ENCODE measurements at places on chromosomes 3 and 15.

GRCh38 chr3:72159487-72159886, 374.5 kb upstream of the PROK2 start:
- H3K4me3 ChIP-seq, result no peak overlapping the region
- no peaks in the 10 kb centered on the region for H3K36me3 ChIP-seq
- DNase-seq, result no peak
- H3K27ac ChIP-seq, result no peak overlapping the region

GRCh38 chr3:169596126-169596525, 67.4 kb downstream of the MECOM start:
- H3K4me3 ChIP-seq, result no peak overlapping the region
- no peak for DNase-seq
- no peaks in the 10 kb centered on the region for H3K4me1 ChIP-seq
- H3K27ac ChIP-seq, result no peak overlapping the region

- H3K27ac ChIP-seq, result peak overlapping the region; percentile 66
- no peak overlapping the region for H3K4me3 ChIP-seq
- H3K36me3 ChIP-seq, result no peaks in the 10 kb centered on the region
- peaks cover 10% of the 10 kb centered on the region for H3K4me1 ChIP-seq
- H3K27me3 ChIP-seq, result no peaks in the 10 kb centered on the region
Observed at GRCh38 chr3:133535971-133536881, 37.3 kb upstream of the CDV3 start.

DNA sequence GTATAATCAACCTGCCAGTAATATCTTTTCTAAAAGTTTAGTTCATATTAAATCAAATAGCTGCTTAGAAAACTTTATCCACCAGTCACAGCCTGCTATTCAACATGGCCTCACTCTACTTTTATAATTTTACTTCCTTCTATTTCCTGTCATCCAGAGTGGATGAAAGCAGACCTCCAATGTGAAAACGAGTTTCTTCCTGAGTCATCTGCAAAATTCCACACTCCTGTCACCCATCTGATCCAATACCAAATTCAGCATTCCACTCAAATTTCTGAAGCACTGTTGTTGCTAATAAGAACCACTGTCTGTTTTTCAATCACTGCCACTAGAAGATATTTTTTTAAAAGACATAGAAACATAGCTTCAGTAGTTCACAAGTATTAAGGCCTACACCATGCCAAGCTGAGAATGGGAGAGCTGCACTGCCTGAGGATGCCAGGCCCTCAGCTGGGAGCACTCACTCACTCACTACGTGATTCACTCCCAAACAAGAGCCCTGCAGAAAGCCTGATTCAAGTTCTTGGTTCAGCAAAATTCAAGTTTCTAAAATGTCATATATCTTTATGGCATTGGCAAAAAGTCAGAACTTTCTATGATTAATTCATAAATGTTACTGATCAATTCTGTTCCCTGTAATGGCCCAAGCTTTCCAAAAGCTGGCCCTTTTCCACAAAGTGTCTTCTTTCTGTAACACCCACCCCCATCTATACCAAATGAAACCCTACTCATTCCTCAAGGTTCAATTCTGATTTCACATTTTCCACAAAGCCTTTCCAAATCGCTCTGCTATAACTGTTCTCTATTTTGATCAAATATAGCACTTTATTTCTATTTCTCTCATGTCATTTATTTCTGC, 82.9 kb downstream of the FSIP1 start:
- H3K4me3 ChIP-seq, result no peak overlapping the region
- no peak for DNase-seq
- no peak overlapping the region for H3K27ac ChIP-seq
- H3K27me3 ChIP-seq, result no peaks in the 10 kb centered on the region

DNA sequence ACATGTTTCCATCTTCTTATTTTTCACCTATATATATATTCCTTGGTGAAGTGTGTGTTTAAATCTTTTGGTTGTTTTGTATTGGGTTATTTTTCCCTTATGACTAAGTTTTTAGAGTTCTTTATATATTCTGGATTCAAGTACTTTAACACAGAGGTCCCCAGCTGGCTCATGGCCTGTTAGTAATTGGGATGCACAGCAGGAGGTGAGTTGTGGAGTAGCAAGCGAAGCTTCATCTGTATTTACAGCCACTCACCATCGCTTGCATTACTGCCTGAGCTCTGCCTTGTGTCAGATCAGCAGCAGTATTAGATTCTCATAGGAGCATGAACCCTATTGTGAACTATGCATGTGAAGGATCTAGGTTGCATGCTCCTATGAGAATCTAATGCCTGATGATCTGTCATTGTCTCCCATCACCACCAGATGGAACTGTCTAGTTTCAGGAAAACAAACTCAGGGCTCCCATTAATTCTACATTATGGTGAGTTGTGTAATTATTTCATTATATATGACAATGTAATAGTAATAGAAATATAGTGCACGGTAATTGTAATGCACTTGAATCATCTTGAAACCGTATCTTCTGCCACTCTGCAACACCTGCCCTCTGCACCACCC, 151.6 kb downstream of the RSRC1 start:
- no peak overlapping the region for H3K4me3 ChIP-seq
- no peak for DNase-seq
- no peak overlapping the region for H3K27ac ChIP-seq
- no peaks in the 10 kb centered on the region for H3K27me3 ChIP-seq
- H3K36me3 ChIP-seq, result no peaks in the 10 kb centered on the region

DNA sequence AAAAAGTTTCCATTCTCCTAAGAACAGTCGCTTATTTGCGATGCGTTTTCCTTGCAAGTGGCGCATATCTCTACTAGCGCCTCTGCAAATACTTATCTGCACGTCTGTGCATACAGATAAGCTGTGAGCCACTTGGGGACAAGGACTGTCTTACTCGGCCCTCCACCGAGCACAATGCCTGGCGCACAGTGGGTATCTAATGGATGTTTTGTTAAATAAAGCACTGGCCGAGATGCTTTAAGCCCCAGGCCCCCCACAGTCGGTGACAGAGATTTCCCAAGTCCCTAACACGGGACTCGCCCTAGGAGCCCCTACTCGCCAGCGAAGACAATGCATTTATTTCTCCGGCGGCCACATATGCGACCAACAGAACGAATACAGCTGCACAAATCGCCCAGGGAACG, 503 bp downstream of the HLTF start:
- H3K4me1 ChIP-seq, result no peaks in the 10 kb centered on the region
- no peaks in the 10 kb centered on the region for H3K27me3 ChIP-seq
- H3K36me3 ChIP-seq, result no peaks in the 10 kb centered on the region
- peak; percentile 58 for DNase-seq
- H3K27ac ChIP-seq, result peak overlapping the region; percentile 63

DNA sequence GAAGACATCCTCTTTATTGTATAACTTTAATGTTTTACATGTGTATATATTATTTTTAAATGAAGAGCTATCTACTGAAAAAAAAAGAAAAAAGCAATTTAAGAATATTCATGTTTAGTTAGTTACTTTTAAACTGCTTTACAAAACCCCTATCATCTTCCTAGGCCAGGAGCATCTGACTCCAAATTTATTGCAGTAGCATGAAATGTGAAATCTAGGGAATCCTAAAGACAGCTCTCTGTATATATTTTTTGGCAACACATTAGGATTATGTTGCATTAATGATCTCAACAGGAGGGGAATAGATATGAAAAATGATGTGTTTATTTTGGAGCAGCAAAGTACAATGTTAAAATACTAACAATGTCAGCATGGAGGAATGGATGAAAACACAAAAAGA, 158.3 kb downstream of the CNTN3 start:
- no peaks in the 10 kb centered on the region for H3K4me1 ChIP-seq
- DNase-seq, result no peak
- H3K36me3 ChIP-seq, result no peaks in the 10 kb centered on the region
- H3K4me3 ChIP-seq, result no peak overlapping the region

DNA sequence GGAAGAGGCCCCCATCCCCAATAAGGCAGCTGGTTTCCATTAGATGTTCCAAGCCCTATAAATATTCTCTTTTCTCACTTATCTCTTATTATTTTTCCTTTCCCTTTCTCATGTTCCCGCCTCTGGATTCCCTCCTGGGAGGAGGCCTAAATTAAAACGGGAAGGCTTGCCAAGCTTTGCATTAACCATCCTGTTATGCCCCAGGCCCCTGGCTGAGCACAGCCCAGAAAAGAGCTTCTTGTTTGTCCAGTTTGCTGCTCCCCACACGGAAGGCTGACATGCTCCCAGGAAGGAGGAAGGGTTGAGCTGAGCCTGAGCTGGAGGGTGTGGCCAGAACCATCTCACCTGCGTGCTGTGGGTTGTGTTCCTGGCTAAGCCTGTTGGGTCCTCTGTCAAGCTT, 63.1 kb upstream of the BOC start:
- H3K4me1 ChIP-seq, result no peaks in the 10 kb centered on the region
- H3K27me3 ChIP-seq, result peaks cover 4% of the 10 kb centered on the region

DNA sequence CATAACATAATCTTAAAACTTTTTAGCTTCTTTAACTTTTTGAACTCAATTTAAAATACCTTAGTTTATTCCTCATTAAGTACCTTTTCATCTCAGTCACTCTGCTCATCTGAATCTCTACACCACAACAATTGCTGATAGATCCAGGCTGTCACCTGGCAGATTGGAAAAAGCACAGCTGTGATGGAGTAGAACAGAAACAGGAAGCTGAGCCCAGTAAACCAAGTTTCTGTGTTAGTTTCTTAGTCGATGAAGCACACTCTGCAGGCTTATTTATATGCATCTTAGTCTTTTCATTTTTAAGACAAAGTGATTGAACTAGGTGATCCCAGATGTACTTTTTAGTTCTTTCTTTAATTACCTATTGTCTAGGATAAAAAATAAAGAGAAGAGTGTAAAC, 1398.0 kb upstream of the ALCAM start:
- no peak overlapping the region for H3K27ac ChIP-seq
- H3K27me3 ChIP-seq, result no peaks in the 10 kb centered on the region
- no peaks in the 10 kb centered on the region for H3K4me1 ChIP-seq

DNA sequence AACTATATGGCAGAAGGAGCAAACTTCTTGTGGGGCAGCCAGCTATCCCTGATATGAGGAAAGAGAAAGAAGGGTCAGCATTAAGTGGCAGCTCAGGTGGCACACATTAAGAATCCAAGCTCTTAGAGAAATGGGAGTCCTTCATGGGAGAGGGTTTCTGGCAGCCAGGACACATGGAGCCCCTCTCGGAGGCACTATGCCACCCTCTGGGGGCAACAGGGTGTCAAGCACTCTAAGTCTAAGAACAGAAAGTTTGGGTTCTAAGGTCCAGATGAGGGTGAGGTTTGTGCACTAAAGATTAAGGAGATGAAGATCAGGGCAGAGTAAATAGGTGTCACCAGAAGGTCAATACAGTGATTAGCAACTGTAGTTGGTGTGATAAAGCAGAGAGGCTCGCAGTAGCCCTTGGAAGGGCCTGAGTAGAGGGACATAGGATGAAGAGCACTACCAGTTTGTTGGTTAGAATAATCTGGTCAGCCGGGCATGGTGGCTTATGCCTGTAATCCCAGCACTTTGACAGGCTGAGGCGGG, 89.3 kb downstream of the ST6GAL1 start:
- DNase-seq, result no peak
- no peak overlapping the region for H3K27ac ChIP-seq
- no peak overlapping the region for H3K4me3 ChIP-seq
- H3K4me1 ChIP-seq, result no peaks in the 10 kb centered on the region

- H3K4me3 ChIP-seq, result no peak overlapping the region
- H3K4me1 ChIP-seq, result no peaks in the 10 kb centered on the region
- H3K27ac ChIP-seq, result no peak overlapping the region
Observed at GRCh38 chr3:127625821-127626220, 3.2 kb upstream of the PODXL2 start.

- H3K36me3 ChIP-seq, result no peaks in the 10 kb centered on the region
- no peak for DNase-seq
- H3K27ac ChIP-seq, result no peak overlapping the region
- no peaks in the 10 kb centered on the region for H3K27me3 ChIP-seq
- H3K4me1 ChIP-seq, result no peaks in the 10 kb centered on the region
Observed at GRCh38 chr15:27870320-27870719, 228.8 kb downstream of the OCA2 start.

- H3K27me3 ChIP-seq, result no peaks in the 10 kb centered on the region
- no peaks in the 10 kb centered on the region for H3K36me3 ChIP-seq
- DNase-seq, result no peak
Observed at GRCh38 chr15:79017953-79018352, 72.6 kb downstream of the RASGRF1 start.

GRCh38 chr15:69415381-69415780, 1.2 kb downstream of the KIF23 start:
- no peak for DNase-seq
- H3K4me1 ChIP-seq, result peaks cover 5% of the 10 kb centered on the region
- peaks cover 7% of the 10 kb centered on the region for H3K27me3 ChIP-seq
- no peak overlapping the region for H3K27ac ChIP-seq

Measured in pancreas (tissue), 10 donors.